ENCODE measurements at places on chromosomes 6 and 20. TPM values are rescaled to one million over a fixed set of nuclear protein-coding genes. Genes with fewer than 3 reads are reported as not detected.

Gene SLC12A5
- 0.07 TPM for total RNA-seq

Gene DEF6
- total RNA-seq, result 0.59 TPM

Gene ZNF391
- 1.6 TPM for total RNA-seq

Gene PNPLA1
- 0.03 TPM for total RNA-seq

Gene EFHC1
- 24.5 TPM for total RNA-seq

Gene WFDC5
- total RNA-seq, result not detected

Gene RPS10
- 654 TPM for total RNA-seq

Gene OR2H2
- not detected for total RNA-seq

Gene RAB44
- total RNA-seq, result 0.03 TPM

Gene C4A
- total RNA-seq, result 12.3 TPM

Gene GSTA1
- 0.26 TPM for total RNA-seq

Gene TXLNB
- total RNA-seq, result 0.03 TPM

Gene BPIFA1
- total RNA-seq, result not detected

Gene EPPIN
- total RNA-seq, result 0.39 TPM

Gene MUC21
- total RNA-seq, result not detected

Gene CRISP3
- not detected for total RNA-seq

Gene ASIP
- not detected for total RNA-seq

Gene SERAC1
- 14.8 TPM for total RNA-seq

Gene NEDD9
- total RNA-seq, result 20.9 TPM

Gene ITPR3
- total RNA-seq, result 24.6 TPM

Gene ZBP1
- not detected for total RNA-seq

Gene SLC17A2
- total RNA-seq, result not detected

Gene TSPO2
- not detected for total RNA-seq

Gene FBXL4
- 16.8 TPM for total RNA-seq

Gene RIPOR3
- 0.33 TPM for total RNA-seq

Gene DACT2
- 0.07 TPM for total RNA-seq

Gene SLC32A1
- total RNA-seq, result not detected

Gene IFNGR1
- total RNA-seq, result 63.1 TPM

Gene TP53TG5
- not detected for total RNA-seq

Gene TEAD3
- 16.2 TPM for total RNA-seq

Gene OR2B2
- total RNA-seq, result not detected

Gene RALGAPB
- 33.8 TPM for total RNA-seq

Gene CDH26
- 0.59 TPM for total RNA-seq

Gene ZNF311
- total RNA-seq, result 0.99 TPM

Gene PDYN
- total RNA-seq, result not detected

Gene PRRT1
- total RNA-seq, result 0.39 TPM

Gene TRIM38
- total RNA-seq, result 10.2 TPM

Gene MCM8
- total RNA-seq, result 5.3 TPM

Gene TMEM74B
- total RNA-seq, result 0.13 TPM

Gene LINC00237
- total RNA-seq, result not detected

Gene BNIP5
- not detected for total RNA-seq
